ENCODE measurements at places on chromosomes 1 and 21. TPM values are rescaled to one million over a fixed set of nuclear protein-coding genes. Genes with fewer than 3 reads are reported as not detected.

Gene ADPRS
- total RNA-seq, result 17.8 TPM

Gene ZFYVE9
- total RNA-seq, result 17.9 TPM

Gene CCDC185
- total RNA-seq, result not detected

Gene NTNG1
- 0.30 TPM for total RNA-seq

Gene CLIC6
- 11.2 TPM for total RNA-seq

Gene FCRL5
- not detected for total RNA-seq

Gene ATP6V1G3
- not detected for total RNA-seq

Gene PLPP3
- 101 TPM for total RNA-seq

Gene TOE1
- 3.2 TPM for total RNA-seq

Gene PBX1
- total RNA-seq, result 73.2 TPM

Gene TMCC2
- 2.5 TPM for total RNA-seq

Gene MSH4
- total RNA-seq, result 0.25 TPM

DNA sequence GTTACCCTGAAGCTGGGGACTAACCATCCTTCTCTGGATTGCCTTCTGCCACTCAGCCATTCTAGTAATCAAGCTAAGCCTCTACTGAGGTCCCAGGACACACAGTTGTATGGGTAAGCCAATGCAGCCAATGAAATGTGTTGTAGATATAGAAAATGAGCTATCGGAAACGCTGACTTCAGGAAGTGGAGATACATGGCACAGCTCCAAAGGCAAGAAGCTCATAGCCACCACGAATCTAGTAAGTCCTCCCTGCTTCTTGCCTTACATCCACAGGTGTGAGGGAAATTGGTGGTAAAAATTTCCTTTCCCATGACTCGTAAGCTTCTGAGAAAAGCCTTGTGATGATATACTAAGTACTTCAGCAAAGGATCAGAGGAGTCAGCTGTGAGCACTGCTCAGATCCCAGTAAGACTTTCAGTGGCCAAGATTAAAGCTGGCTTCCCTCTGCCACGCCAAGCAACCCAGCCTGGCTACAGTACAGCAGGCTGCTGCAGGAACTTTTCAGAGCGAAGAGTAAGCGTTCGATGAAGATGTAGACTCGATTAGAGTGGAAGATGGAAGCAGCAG, 117.7 kb downstream of the SIM2 start:
- no peak for DNase-seq

DNA sequence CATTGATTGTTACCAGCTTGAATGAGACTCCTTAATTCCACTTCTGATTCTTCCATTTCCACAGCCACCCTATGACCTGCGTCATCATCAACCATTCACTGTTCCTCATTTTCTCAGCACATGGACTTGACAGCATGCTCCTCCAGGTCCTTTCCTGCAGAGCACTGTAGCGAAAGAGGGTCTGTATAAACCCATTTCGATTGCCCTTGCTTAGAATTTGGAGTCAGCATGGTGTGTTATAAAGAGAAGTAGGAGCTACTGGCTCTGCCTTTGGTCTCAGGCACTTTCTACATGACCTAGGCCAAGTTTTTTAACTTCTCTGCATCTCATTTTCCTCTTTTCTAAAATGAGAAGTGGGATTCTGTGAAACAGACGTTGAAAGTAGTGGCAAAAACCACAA, 133.8 kb downstream of the AK5 start:
- no peak for DNase-seq

DNA sequence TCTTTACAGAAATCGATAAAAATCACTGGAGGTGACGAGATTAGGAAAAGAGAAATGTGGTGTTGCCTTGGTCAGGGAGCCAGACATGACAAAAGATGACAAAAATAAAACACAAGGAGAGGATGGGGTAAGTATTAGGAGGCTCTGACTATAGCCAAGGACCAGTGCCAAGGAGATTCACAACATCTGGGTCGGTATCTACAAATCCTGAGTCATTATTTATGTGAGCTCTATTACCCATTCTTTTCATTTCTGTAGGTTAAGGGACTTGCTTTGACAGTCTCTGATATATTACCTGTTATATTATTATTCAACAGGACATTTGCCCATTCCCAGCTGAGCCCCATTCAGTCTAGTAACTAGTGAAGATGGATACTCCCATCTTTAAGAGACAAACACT, 120.8 kb downstream of the TYW3 start:
- DNase-seq, result no peak

DNA sequence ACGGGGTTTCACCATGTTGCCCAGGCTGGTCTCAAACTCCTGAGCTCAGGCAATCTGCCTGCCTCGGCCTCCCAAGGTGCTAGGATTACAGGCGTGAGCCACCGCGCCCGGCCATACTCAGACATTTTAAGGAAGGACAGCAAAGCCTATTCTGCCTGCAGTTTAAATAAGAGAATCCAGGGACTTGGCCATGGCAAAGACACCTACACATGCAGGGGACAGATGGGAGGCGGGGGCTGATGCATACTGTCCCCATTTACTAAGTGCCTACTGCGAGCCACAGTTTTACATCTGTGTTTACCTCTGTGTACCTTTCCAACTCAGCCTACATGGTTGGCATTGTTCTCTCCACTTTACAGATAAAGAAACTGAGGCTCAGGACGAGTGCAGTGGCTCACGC, 25.4 kb downstream of the LDLRAD2 start:
- no peak for DNase-seq

- peak; percentile 25 for DNase-seq
Observed at GRCh38 chr1:202291961-202292712, 49.6 kb downstream of the UBE2T start.

GRCh38 chr1:110321846-110322245, 17.3 kb upstream of the RBM15 start:
- DNase-seq, result no peak

GRCh38 chr1:6570100-6570499, 9.7 kb upstream of the ZBTB48 start:
- no peak for DNase-seq

DNA sequence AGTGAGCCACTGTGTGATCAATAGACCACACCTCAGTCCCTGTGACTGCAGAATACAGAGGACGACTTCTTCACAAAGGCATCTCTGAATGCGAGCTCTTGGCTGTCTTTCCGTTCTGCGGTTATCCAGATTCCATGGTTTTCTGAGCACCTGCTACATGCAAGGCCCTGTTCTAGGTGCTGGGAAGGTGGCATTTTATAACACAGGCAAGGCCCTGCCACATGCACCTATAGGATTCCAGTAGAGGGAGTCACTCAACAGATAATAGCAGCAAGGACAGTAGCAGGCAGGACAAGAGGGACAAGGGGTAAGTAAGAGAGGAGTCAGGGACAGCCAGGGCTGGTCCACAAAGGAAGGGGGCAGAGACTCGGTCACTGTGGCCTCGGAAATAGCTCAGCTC, 9.0 kb downstream of the URB1 start:
- no peak for DNase-seq

DNA sequence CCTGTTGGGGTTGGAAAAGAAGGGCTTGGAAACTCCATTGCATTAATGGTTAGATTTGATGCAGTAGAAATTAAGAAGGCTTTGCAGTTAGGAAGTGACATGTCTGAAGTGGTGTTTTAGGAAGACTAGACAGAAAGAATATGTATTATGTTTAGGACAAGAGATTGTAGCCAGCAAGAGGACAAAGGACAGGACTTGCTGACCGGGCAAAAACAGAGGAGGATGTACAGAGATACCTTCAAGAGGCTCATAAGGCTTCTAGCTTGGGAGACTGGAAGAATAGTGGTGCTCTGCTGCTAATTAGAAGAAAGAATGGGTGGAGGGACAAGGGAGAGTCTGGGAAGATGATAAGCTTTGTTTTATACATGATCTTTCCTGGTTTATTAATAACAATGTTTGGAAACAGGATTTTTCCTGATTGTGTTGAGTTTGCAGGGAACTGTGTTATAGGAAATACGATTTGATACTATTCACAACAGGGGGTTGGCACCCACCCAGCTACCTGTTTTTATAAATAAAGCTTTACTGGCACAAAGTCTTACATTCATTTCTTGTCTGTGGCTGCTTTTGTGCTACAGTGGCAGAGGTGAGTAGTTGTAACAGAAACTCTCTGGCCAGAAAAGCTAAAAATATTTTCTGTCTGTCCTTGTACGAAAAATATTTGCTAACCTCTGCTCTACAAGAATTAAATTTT, 37.1 kb upstream of the TMCO2 start:
- DNase-seq, result no peak

DNA sequence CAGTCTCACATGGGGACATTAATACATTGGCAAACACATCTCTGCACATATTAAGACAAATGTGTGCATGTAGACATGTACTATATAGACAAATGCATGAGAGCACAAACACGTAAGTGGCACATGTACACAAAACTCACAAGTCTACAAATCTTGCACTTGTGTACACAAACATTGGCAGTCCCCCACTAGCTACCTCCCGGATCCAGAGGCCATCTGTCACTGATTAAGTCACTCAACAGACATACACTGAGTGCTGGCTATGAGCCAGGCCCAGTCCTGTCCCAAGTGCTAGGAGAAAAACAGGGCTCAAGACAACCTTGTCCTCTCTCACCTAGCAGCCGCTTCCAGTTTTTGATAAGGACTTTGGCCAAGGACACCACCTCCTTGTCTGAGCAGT, 7.0 kb downstream of the TCEA3 start:
- DNase-seq, result peak; percentile 45

- no peak for DNase-seq
Observed at GRCh38 chr1:100969327-100969726, 56.3 kb downstream of the DPH5 start.

GRCh38 chr1:43565600-43566360, 35.1 kb downstream of the PTPRF start:
- peak; percentile 62 for DNase-seq

- DNase-seq, result peak; percentile 70
Observed at GRCh38 chr1:13749543-13750341, 49.8 kb downstream of the PRDM2 start.

DNA sequence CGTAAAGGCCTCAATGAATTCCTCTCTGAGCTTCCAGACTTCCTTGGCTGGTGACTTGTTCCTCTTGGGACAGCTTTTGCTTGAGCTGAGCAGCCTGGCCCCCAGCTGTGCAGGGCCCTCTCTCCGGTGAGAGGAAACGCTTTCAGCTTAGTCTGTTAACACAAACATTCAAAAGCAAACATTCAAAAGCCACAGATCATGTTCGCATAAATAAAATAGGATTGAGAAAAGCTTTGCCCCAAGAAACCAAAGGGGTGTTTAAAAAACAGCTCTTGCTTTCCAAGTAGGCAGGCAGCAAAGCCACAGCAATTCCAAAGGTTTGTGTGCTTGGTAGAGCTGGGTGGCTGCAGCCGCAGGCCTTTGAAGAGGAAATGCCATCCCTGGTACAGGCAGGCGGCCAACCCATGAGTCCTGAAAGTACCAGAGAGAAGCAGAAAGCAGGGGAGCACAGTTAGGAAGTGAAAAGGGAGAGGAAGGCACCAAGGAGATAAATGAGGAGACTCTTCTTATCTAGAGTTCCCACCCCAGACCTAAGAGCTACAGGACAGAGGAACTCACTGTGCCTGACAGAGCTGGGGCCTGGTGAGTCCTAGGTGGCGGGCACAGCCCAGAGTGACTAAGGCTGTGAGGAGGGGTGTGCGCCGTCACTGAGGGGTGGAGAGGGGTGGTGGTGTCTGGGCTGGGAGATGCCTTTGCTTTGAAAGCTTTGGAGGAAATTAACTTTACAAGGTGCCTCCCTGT, 48.4 kb downstream of the CCN1 start:
- DNase-seq, result peak; percentile 52

DNA sequence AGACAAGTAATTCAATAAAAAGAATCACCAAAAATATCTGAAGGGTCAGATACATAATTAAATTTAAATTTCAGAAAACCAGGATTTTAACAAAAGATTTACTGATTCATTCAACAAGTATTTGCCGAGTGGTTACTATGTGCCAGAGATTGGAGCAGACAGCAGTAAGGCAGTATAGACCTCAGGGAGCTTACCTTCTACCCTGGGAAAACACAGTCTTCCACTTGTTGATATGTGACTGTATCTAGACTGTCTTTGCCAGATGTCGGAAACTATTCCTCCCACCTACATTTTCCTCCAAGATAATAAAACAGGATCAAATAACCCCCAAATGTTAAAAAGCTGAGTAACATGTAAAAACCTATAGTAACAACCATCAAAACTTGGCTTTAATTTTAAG, 6.2 kb downstream of the HNRNPR start:
- no peak for DNase-seq

DNA sequence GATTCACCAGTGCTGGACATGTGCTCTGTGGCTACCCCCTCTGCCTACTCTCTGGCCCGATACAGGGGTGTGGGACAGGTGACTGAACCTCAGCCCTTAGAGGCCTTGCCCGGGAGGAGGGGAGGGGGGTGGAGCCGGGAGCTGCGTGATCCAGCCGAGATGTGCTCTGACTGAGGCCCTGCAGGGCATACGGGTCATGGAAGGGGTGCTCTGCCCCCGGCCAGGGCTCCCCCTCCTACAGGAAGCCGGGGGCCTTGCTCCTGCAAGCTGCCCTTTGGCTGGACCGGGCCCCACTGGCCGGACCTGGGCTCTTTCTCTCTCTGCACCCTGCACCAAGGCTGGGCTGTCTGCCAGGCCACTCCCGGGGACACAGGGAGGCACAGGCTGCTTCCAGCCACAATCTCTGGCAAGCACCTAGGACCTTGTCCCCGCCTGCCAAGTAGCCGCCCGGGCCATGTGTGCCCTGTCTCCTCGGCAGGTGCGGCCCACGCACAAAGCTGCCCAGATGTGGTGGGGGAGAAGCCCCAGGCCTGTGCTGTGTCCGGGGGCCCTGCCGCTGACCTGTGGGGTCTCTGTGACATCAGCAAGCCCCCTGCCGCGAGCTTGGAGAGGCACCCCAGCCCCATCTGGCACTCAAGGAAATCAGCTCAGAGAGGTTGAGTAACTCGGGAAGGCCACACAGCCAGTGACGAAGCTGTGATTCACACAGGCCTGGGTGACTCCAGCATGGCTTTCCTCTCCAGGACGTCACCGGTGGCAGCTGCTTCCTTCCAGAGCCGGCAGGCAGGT, 1.5 kb downstream of the SCNN1D start:
- DNase-seq, result peak; percentile 85

- no peak for DNase-seq
Observed at GRCh38 chr1:9651220-9651564, 339 bp upstream of the PIK3CD start.

DNA sequence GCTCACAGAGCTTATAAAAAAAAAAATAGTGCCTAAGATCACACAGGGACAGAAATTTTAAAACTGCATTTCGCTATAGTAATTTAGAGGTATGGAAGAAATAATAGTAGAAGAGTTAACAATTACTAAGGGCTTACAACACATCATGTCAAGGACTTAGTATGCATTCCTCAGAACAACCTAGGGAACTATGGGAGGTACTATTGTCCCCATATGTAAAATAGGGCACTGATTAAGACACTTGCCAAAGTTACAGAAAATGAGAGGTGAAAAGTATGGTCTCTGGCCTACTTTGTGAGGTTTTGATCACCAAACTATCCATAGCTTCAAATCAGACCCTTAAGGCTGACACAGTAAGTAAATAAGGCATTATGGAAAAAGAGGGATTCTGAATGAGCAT, 4.7 kb downstream of the FRRS1 start:
- DNase-seq, result no peak

- DNase-seq, result no peak
Observed at GRCh38 chr1:203404546-203404945, 53.6 kb upstream of the FMOD start.

- DNase-seq, result no peak
Observed at GRCh38 chr1:55931081-55931940, 648.1 kb downstream of the PLPP3 start.

- no peak for DNase-seq
Observed at GRCh38 chr1:113940365-113941244, 11.5 kb downstream of the HIPK1 start.
